ENCODE measurements at places on chromosomes 1 and 21. TPM values are rescaled to one million over a fixed set of nuclear protein-coding genes. Genes with fewer than 3 reads are reported as not detected.

The LRRC7 gene
- total RNA-seq, result not detected

The COX20 gene
- 13.8 TPM for total RNA-seq

The NEXN gene
- 3.0 TPM for total RNA-seq

The MMP23B gene
- 0.61 TPM for total RNA-seq

The LDLRAD1 gene
- total RNA-seq, result not detected

The SH3BGR gene
- not detected for total RNA-seq

The LCE1D gene
- total RNA-seq, result not detected

The AURKAIP1 gene
- total RNA-seq, result 113 TPM

The UCK2 gene
- 121 TPM for total RNA-seq

The FCN3 gene
- total RNA-seq, result not detected

The CELA3B gene
- not detected for total RNA-seq

The MTARC1 gene
- 1.3 TPM for total RNA-seq

The MNDA gene
- total RNA-seq, result not detected

The C1orf105 gene
- not detected for total RNA-seq

The DENND2C gene
- 0.15 TPM for total RNA-seq

The OLFML2B gene
- total RNA-seq, result 0.32 TPM

The TFAP2E gene
- under 0.01 TPM for total RNA-seq

The TIMM17A gene
- total RNA-seq, result 110 TPM

The TAS1R1 gene
- not detected for total RNA-seq

The RBM11 gene
- 0.91 TPM for total RNA-seq

The ERVH48-1 gene
- not detected for total RNA-seq

The DDAH1 gene
- 34.1 TPM for total RNA-seq

The ACOT11 gene
- 3.6 TPM for total RNA-seq

The LCE1A gene
- not detected for total RNA-seq

The DNASE2B gene
- total RNA-seq, result not detected
